ENCODE measurements at places on chromosomes 4 and X.

DNA sequence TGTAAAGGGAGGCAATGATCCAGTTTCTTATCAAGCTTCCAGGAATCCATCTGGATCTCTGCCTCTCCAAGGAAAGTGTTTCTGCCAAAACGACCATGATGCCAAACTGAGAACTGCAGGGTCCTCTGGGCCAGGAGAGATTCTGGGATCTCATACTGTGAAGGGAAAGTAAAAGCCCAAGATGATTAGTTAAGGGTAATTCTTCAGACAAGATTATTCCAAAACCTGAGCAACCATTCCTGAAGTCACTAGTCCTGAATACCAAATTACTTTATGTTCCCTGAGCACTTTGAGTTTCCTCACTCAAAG lies 42.0 kb downstream of the SRPX2 start:
- DNase-seq: no peak

DNA sequence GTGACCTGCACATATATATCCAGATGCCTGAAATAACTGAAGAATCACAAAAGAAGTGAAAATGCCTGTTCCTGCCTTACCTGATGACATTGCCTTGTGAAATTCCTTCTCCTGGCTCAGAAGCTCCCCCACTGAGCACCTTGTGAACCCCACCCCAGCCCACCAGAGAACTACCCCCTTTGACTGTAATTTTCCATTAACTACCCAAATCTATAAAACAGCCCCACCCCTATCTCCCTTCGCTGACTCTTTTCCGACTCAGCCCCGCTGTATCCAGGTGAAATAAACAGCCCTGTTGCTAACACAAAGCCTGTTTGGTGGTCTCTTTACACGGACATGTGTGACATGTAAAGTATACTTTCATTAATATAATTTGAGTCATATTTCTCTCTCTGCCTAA lies 320.3 kb upstream of the TECRL start:
- DNase-seq: no peak

DNA sequence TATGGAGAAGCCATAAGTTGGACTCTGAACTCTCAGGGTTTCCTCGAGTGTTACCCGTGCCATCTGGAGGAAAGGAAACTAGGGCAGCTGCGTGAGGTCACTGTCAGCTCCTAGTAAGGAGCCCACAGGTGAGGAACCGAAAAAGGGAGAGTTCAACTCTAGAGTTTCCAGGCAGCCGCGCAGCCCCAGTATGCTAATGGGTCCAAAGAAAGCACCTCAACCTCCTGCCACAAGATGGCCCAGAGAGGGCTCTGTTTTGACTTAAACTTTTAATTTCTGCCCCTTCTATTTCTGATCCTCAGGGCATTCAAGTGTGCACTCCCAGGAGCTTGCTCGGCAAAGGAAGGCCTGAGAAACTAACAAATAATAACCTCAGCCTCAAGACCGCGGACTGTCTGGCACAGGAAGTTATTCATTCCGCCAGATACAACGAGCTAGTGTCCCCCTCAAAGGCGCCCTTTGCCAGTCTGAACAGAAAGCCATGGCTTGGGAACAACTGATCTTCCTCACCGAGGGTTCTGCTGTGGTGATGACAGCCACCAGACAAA lies 13.9 kb downstream of the SCARB2 start:
- DNase-seq: no peak

- DNase-seq: no peak
These were observed 1342.9 kb downstream of the ADGRL3 start for GRCh38 chr4:62543002-62543401.

DNA sequence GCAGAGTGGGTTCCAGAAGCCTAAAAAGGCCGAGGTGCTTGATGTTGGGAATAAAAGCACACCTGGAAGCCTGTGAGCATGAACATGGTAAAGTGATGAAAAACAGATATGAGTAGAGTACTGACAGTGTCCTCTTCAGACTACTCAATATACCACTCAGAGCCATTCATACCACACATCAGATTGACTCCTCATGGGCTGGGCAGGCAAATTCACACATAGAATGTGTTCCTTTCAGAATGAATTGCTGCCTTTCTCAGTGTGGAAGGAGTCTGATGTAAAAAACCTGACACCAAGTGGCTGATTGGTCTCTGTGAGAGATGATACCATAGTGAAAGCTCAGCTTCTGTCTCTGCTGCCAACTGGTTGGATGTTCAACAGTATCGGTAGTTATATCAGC lies 442.7 kb downstream of the RAPGEF2 start:
- no peak for DNase-seq

DNA sequence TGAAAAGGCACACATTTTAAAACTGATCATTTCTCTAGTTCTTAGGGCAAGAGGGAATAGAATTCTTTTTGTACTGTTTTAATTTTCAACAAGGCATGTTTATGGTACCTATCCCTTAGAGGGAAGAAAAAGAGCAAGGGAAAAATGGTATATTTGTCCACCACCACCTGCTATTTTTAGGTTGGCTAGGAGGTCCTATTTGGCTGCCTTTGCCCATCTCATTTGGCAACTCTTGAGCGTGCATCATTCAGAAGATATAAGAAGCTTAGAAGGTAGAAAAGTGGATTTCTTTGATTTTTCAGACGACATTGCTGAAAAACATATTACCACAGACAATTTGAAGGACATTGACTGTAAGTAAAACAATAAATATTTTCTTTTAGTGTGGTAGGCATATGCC lies 69.0 kb downstream of the DCK start:
- no peak for DNase-seq

- DNase-seq: no peak
These were observed 10.0 kb upstream of the PPA2 start for GRCh38 chr4:105483840-105484239.

DNA sequence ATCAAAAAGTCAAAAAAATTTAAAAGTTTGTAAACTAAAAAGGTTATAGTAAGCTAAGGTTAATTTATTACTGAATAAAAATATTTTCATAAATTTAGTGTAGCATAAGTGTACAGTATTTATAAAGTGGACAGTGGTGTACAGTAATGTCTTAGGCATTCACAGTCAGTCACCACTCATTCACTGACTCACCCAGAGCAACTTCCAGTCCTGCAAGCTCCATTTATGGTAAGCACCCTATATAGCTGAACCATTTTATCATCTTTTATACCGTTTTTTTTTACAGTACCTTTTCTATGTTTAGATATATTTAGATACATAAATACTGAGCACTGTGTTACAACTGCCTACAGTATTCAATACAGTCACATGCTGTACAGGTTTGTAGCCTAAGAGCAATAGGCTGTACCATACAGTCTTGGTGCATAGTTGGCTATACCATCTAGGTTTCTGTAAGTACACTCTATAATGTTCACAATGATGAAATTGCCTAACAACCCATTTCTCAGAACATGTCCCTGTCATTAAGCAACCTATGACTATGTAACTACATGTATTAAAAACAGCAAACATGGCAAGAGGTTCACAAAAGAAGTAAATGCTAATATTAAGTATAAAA lies 18.6 kb downstream of the ACSL4 start:
- DNase-seq: peak; percentile 63

- no peak for DNase-seq
These were observed 22.9 kb downstream of the AWAT2 start for GRCh38 chrX:70026851-70027200.

DNA sequence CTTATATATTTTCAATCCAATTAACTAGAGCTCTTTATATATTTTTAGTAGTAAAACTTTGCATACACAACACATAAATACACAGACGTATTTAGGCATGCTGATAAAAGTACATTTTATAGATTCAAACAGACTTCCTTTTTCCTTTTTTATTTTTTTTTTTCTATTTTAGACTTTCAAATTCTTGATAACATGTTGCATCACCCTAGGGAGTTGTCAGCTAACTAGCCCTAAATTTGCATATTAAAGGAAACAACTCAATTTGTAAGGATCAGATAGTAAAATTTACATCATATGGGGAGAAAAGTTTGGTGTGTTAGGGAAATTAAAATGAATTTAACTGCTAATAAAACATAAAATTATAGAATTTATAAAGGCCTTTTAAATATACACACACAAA lies 47.4 kb upstream of the APOOL start:
- no peak for DNase-seq

DNA sequence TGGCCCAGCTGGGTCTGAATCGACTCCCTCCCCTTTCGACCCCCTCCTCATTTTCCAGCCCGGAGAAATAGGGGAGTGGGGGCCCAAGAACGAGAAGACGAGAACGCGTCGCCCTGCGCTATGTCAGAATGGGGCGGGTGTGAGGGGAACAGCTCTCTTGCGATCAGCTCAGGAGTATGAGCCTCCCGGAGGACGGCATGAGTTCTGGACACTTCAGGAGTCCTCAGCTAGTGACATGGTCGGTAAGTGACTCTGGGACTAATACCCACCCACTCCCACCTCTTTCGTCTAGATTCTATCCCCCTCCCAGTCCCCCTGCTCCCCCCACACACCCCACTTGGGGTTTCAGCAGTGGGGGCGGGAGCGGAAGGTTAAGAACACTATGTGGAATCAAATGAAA lies 944 bp downstream of the KLF8 start:
- no peak for DNase-seq

GRCh38 chr4:137378393-137378792 lies 153.9 kb downstream of the PCDH18 start:
- DNase-seq: no peak

GRCh38 chr4:13454786-13455185 lies 29.4 kb downstream of the RAB28 start:
- DNase-seq: no peak

GRCh38 chr4:7279902-7280301 lies 87.6 kb downstream of the SORCS2 start:
- DNase-seq: no peak

GRCh38 chr4:87219632-87220093 lies 755 bp downstream of the KLHL8 start:
- no peak for DNase-seq

GRCh38 chr4:87353592-87353991 lies 30.9 kb upstream of the HSD17B13 start:
- DNase-seq: peak; percentile 13

- DNase-seq: peak; percentile 85
These were observed 61.9 kb upstream of the NFKB1 start for GRCh38 chr4:102439236-102439614.

- DNase-seq: no peak
These were observed 22.7 kb upstream of the SRD5A3 start for GRCh38 chr4:55323375-55323774.
